ENCODE measurements at places on chromosomes 5 and 9.

DNA sequence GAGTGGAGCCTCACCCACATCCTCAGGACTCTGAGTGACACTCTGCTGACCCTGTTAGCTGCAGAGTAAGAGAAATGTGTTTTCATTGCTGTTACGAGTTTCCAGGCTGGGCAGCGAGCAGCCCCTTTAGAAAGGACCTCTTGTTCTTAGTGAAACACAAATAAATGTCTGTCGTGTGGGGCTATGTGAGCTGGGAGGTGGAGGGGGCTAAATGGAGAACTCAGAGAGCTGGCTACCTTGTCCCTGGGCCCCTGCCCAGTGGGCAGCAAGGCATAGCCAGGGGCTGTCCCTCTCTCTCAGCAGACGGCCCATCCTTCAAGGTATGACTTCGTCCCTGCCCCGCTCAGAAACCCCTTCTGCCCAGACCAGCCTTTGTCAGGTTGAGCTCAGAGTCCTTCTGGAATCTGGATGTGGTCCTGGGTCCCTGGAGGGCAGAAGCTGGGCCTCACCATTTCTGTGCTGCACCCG lies 10.2 kb downstream of the DCANP1 start:
- no peak for DNase-seq

DNA sequence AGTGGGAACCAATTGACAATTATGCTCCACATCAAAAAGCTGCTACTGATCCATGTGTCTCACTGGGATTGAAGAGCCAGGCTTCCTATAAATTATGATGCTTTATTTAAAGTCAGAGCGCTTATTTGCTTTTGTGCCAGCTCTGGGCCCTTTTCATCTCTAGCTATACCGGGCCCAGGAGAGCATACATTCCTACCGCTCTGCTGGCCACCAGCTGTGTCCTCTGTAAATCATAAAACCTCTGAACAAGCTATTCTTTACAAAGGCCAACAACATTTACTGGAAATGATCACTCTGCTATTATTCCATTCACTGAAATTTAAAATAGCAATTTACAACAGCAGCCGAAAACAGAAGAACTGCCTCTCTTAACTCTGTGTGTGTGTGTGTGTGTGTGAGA lies 86.6 kb downstream of the ZNF608 start:
- no peak for DNase-seq

DNA sequence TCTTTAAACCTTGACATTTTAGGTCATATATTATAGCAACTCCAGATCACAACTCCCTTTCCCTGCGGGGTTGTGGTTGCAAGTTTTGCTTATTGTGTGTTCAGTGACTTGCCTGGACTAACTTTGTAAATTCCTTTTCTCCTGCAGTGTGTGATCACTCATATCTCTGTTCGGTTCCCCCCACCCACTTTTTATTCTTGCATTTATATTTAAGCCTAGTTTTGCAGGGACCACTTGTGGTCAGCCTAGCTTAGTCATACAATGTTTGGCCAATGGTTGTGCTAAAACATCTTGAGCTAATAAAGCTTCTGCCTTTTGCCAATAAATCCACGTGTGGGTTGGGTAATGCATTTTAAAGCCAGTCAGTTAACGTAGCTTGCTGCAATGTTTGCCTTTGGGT lies 146.5 kb upstream of the IRX4 start:
- DNase-seq, result no peak

GRCh38 chr5:134071614-134072207 lies 42.8 kb upstream of the TCF7 start:
- DNase-seq, result no peak

DNA sequence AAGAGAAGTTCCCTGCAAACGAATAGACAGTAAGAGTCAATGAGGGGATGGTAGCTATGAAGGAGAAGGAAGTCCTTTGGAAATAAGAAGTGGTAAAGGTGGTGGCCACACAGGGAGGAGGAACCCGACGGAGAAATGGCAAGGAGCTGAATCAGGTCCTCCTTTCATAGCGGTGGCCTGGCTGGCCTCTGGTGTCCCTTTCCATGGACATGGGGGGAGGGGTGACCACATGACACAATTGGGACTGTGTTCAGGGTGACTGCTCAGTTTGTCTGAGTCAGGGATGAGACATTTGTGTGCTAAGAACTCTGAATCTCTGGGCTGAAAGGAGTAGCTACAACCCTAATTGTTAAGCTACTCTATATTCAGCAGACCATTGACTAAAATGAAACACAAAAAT lies 28.7 kb upstream of the TIMD4 start:
- DNase-seq, result no peak

DNA sequence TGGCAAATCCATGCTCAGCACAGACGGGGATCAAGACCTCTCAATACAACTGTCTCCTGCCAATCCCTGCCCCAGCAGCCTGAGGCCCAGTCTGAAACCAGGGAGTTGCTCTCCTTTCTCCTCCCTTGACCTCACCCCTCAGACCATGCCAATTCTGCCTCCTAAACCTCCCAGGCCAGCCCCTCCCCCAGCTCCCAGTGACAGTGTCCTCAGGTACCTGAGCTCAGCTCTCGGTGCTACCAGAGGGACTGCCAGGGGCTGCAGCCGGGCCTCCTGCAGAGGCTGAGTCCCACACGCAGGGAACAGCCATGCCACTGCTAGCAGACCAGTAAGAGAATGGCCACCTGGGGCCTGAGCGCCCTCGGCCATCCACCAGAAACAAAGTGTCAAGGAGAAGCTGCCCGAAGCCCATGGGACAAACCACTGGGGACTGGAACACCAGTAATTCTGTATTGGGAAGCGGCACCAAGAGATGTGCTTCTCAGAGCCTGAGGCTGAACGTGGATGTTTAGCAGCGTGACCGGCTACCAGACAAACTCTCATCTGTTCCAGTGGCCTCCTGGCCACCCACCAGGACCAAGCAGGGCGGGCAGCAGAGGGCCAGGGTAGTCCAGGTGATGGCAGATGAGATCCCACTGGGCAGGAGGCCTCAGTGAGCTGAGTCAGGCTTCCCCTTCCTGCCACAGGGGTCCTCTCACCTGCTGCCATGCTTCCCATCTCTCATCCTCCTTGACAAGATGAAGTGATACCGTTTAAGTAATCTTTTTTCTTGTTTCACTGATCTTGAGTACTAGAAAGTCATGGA lies 557 bp upstream of the IL3 start:
- no peak for DNase-seq

GRCh38 chr9:37104183-37104889 lies 16.0 kb upstream of the ZCCHC7 start:
- no peak for DNase-seq

- DNase-seq, result no peak
These were observed 51.0 kb downstream of the JADE2 start for GRCh38 chr5:134576386-134577021.

DNA sequence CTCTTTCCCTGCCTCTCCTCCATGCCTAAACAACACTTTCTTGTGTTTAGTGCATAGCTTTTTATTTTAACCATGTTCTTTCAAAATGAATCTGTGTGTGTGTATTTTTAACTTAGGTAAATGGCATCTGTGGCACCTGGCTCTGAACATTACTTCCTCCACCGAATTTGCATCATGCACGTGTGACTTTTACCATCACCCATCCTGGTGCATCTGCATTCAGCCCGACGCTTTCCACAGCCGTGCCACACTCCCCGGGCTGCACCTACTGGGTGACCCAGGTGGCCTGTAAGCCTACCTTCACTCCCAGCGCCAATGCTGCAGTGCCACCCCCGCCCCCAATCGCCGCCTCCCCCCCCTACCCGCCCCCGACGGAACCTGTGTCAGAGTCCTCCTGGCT lies 12.7 kb upstream of the FCN1 start:
- DNase-seq, result peak; percentile 69

DNA sequence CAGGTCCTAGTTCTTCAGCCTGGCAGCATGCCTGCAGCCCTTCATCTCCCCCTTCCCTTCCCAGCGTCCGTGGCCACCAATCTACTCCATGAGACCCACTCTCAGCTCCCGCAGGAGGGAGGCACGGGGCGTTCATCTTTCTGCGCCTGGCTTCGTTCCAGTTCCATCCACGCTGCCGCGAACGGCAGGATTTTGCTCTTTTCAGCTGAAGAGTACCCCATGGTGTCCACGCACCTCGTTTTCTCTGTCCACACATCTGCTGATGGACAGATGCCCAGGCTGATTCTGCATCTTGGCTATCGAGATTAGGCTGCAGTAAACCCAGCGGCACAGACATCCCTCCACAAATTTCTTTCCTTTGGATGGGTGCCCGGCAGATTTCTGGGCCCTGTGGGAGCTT lies 30.5 kb upstream of the NKD2 start:
- no peak for DNase-seq

DNA sequence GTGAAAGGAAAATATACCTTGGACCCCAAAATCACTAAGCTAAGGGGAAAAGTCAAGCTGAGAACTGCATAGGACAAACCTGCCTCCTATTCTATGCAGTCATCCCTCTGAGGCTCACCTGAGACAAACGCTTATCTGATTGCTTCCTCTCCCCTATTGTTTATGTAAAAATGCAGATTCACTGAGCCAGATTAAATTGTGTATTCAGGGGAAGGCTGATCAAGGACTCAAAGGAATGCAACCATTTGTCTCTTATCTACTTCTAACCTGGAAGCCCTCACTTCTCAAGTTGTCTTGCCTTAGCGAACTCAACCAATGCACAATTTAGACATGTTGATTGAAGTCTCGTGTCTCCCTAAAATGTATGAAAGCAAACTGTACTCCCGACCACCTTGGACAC lies 13.3 kb downstream of the SPARC start:
- no peak for DNase-seq

DNA sequence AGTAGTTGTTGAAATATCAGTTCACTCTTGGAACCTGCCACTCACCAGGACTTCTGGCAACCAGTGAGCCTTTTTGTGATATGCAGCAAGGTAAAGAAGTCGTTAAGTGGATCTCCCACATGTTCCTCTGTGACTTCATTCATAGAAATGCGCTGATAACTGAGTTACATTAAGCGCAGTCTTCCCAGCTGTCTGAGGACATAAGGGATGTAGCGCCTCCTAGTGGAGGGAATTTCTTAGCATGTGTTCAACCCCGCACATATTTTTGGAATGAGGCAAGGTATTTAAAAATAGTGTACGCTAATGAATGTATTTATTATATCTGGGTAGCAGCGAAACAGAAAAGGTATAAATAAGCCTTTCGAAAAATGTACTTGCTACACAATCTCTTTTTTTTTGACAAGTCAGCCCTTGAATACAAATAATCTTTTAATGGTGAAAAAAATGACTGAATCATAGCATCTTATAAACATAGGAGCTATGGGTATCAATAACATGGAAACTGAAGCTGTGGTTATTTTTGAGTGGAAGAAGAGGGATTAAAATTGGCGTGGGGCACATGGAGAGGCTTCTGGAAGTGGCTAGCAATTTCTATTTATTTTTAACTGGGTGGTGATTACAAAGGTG lies 38.0 kb downstream of the PALM2AKAP2 start:
- DNase-seq, result peak; percentile 49

DNA sequence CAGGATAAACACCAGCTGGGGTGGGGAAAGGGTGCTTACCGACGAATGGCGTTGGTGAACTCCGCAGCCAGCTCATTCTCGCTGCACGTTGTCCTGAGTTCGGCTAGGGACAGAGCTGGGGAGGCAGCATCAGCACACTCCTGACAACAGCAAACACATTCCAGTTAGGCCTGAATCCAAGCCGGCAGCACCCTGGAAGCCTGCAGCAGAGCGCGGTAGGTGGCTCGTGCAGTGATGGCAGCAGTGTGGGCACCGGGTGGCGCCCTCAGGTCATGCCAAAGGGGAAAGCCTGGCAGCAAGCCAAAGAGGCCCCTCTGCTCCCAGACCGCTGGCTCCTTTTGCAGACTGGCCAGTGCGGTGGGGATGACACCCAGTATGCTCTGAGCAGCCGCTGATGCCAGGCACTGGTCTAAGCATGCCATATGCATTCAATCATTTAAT lies 66.9 kb downstream of the DCP2 start:
- no peak for DNase-seq

GRCh38 chr9:137025517-137025966 lies 2.5 kb downstream of the ABCA2 start:
- peak; percentile 74 for DNase-seq

DNA sequence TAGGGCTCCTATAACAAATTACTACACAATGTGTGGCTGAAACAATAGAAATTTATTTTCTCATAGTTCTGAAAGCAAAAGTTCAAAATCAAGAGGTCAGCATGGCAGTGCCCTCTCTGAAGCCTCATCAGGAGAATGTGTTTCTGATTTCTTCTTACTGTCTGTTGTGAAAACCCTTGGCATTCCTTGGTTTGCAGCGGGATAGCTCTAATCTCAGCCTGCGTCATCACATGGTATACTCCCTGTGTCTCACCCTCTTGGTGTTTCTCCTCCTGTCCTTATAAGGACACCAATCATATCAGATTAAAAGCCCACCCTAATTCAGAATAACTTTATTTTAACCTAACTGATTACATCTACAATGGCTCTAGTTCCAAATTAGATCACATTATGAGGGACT lies 87.5 kb upstream of the CDH9 start:
- DNase-seq, result no peak

DNA sequence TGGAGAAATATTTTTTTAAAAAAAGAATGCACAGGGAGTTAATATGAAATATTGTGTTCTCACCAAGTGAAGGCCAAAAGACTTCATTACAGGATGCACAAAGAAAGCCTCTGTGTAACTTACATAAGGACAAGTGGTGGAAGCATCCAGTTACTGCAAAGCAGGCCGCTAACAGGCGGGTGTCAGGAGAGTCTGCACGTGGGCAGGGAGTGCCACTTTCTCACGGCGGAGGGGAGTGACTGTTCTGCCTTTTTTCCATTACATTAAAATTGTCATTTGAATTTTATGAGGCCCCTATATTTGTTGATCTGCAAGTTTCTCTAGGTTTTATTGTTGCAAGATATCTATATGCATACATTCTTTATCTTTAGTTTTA lies 28.1 kb upstream of the SPATA31E1 start:
- DNase-seq, result no peak

- DNase-seq, result no peak
These were observed 83.8 kb upstream of the FREM1 start for GRCh38 chr9:14993901-14994554.

GRCh38 chr5:45521067-45521466 lies 175.1 kb downstream of the HCN1 start:
- no peak for DNase-seq

DNA sequence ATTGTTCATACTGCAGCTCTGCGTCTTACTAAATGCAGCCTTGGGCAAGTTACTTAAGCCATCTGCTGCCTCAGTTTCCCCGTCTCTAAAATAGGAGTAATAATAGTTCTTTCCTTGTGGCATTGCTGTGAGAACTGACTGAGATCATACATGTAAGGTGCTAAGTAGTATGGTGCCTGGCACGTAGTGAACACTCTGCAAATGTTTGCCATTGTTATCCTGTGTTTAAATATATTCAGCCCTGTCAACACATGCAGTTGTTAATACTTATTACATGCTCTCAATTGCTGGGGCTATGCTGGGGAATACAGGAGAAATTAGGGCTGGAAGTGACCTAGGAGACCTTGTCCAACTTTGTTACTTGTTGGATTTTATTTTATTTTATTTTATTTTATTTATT lies 105.2 kb upstream of the RAI14 start:
- no peak for DNase-seq

Measured in B cell (primary cell).